Gastrocnemius medialis (tissue), 4 donors: ENCODE measurements at places on chromosomes 2 and 18. TPM values are rescaled to one million over a fixed set of nuclear protein-coding genes. Genes with fewer than 3 reads are reported as not detected.

GRCh38 chr18:44955825-44956224 is 275.1 kb downstream of the SETBP1 start:
- no peak for DNase-seq

DNA sequence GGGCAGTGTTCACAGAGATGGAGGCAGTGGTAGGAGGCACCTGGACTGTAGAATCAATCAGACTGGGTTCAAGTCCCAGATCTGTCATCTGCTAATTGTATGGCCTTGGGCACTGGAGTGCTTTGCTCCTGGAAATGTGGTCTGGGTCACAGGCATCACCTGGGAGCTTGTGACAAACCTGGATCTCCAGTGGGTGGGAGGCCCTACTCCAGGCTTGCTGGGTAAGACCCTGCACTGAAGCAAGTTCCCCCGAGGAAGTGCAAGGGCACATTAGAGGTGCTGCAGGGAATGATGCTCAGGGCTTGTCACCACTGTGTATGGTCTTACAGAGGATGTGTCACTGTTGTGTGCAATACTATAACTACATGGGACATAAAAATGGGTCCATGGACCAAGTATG is 220.5 kb upstream of the ID2 start:
- no peak for DNase-seq

GRCh38 chr2:88808083-88808482 is 116.6 kb downstream of the RPIA start:
- no peak for DNase-seq

DNA sequence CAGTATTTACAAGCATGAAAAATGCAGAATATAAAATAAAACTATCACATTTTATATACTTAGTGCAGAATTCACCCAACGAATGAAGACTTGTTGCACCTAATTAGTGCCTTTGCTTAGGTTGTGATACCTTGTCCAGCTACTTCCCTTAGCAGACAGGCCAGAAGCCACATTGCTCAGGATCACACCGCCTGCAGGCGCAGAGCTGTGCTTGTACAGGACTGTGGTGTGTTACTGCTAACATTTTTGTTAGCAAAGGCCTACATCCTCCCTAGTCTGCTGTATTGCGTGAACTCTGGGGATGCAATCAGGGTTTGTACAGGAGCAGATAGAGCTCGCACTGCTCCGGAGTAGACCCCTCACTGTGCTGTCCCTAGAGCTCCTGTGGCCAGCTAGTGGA is 336.9 kb downstream of the CBLN2 start:
- DNase-seq: no peak

- DNase-seq: no peak
These were observed 140.9 kb upstream of the MYCN start for GRCh38 chr2:15799432-15799827.

DNA sequence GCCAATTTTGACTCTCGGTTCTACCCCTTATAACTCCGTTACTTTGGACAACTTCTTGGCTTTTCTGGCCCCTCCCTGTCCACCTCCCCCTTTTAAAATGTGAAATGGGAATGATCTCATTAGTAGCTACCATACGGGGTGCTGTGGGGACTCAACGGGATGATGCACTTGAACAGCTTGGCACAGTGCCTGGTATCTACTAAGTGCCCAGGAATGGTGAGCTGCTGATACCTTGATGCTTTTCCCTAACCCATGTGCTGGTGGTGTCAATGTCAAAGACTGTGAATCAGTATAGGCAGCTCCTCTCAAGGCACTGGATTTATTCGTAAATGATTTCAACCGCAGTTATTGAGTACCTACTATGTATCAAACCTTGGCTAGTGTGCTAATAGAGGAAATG is 204.2 kb downstream of the LOXHD1 start:
- no peak for DNase-seq

DNA sequence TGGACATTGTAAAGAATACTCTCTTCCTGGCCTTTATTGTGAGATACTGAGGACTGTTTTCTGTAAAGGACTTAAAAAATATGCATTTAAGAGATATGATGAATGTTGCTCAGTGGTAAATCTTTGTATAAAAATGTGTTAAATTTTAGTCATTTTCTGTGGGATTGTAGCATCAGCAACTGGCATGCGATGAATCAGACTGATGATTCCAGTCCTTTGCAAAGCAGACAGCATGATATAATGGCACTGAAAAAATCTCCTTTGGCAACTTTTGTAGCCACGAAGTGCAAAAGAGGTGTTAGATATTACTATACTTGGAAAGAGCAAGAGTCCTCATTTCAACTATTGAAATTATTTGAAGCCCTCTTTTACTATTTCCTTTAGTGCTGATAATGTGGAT is 678.7 kb downstream of the PLCL1 start:
- DNase-seq: no peak

DNA sequence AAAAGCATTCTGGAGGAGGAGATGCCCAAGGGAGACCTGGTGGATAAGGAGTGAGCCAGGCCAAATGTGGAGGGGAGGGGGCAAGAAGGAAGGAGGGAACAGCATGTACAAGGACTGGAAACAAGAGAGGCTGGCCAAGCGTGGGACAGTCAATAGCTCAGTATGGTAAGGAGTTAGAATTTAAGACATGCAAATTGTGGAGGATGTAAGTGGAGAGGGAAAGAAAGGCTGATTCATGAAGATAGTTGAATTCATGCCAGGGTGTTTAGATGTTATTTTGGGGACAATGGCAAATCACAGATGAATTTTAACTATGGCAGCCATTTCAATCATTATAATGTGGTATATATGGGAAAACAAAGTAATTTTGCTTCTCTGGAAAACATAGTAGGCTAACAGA is 462.3 kb downstream of the MEIS1 start:
- DNase-seq: no peak

DNA sequence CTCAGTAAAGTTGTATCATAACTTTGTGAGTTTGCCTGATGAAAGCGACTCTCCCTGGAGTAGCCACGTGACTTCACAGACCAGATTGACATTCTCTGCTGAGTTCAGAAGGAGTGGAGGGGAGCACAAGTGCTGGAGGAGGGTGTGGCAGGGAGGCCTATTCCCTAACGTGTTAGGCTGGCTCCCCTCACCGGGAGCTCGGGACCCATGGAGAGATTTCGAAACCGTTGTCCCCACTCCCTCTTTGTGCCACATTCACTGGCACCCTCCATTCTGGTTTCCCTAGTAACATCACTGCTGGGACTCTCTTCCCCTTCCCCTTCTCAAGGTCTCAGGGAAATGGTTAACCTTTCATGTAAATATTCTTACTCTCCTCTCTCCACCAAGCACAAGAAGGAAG is 279.9 kb downstream of the ALPK2 start:
- DNase-seq: no peak

- no peak for DNase-seq
These were observed 61.4 kb upstream of the CCDC195 start for GRCh38 chr2:224777559-224777930.

DNA sequence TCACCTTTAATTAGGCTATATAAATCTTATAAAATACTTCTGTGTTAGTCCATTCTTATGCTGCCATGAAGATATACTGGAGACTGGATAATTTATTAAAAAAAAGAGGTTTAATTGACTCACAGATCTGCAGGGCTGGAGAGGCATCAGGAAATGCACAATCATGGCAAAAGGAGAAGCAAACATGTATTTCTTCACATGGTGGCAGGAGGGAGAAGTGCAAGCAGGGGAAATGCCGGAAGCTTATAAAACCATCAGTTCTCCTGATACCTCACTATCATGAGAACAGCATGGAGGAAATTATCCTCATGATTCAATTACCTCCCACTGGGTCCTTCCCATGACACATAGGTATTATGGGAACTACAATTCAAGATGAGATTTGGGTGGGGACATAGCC is 504.4 kb downstream of the RIT2 start:
- no peak for DNase-seq

DNA sequence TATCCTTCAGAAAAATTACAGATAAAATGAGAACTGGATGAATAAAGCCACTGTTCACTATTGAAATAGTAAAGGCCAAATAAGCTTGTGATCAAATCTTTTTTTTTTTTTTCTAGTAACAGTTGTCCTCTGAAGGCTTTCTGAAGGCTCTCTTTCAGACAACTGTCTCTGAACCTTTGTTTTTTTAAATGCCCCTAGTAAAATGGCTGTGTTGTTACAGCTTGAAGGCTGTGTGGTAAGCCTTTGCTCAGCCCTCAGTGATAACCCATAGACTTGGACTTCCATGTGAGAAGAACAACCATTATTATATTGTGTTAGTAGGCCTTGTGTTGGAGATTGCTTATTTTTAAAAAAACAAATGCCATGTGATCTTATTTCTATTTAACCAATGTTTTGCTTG is 17.6 kb downstream of the FMNL2 start:
- no peak for DNase-seq

DNA sequence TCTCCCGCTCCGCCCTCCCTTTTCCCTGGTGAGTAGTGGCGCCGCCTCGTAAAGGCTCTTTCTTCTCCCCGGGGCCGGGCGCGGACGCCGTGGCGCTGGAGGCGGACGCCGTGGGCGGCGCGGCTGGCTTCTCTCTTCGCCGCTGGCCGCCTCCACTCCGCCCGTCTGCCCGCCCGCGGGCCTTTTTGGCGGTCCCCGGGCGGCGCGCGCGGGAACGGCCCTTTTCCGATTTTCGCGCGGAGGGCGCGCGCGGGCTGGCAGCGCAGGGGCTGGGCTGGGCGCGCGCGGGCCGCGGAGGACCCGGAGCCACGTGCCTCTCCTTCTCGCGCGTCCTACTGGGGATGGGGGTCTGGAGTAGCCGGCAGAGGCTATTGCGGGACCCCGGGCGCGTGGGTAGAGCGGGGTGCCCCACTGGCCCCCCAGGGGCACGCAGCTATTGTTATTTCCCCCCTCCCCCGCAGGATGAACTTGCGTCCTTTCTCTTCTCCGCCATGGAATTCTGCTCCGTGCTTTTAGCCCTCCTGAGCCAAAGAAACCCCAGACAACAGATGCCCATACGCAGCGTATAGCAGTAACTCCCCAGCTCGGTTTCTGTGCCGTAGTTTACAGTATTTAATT is 472 bp downstream of the SLC20A1 start:
- no peak for DNase-seq

DNA sequence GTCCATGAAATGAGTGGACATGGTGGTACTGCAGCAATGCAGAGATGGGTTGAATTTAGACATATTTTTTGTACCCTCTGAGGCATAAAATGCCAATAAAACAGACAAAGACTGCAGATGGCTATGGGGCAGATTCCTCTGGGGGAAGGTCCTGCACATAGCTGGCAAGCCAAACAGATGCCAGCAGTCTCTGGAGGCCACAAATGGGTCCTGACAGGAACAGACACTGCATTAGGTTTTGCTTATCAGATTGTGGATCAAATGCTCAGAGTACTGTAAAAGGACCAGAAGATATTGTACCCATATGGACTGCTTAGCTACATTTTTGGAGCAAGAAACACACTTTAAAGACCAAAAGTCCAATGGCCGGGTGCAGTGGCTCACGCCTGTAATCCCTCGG is 40.9 kb upstream of the ORC2 start:
- DNase-seq: no peak

DNA sequence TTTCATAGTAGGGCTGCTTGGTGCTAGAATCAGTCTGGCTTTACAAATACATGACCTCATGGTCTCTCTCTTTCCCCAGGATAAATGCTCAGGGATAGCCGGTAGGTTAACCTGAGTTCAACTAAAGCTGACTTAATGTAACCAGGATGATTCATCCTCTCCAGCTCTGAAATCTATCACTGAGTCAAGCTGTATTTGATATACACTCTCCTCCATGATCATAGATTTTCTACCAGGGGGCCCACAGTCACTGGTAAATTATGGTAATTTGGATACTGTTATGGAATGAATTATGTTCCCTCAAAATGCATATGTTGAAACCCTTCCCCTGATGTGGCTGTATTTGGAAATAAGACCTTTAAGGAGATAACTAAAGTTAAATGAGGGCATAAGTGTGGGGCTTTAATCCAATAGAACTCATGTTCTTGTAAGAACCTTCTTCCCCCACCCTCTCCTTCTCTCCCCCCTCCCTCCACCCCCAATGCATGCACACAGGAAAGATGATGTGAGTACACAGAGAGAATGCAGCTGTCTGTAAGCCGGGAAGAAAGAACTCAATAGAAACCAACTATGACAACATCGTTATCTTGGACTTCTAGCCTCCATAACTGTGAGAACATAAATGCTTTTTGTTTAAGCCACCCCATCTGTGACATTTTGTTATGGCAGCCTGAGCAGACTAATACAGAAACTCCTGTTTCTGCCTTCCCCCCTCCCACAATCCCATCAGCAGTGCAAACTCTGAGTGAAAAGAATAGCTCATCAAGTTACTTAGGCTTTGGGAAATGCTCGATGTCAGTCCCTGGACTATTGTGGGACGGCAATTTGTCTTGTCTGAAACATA is 134.9 kb upstream of the KYNU start:
- DNase-seq: no peak

DNA sequence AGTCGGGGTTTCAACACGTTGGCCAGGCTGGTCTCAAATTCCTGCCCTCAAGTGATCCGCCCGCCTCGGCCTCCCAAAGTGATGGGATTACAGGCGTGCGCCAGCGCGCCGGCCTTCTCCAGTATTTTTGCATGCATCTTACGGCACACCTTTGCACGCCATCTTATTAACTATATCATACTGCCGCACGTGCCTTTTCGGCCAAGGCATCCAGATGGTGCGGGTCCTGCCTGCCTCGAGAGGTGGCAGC is 765 bp upstream of the ING5 start:
- no peak for DNase-seq

DNA sequence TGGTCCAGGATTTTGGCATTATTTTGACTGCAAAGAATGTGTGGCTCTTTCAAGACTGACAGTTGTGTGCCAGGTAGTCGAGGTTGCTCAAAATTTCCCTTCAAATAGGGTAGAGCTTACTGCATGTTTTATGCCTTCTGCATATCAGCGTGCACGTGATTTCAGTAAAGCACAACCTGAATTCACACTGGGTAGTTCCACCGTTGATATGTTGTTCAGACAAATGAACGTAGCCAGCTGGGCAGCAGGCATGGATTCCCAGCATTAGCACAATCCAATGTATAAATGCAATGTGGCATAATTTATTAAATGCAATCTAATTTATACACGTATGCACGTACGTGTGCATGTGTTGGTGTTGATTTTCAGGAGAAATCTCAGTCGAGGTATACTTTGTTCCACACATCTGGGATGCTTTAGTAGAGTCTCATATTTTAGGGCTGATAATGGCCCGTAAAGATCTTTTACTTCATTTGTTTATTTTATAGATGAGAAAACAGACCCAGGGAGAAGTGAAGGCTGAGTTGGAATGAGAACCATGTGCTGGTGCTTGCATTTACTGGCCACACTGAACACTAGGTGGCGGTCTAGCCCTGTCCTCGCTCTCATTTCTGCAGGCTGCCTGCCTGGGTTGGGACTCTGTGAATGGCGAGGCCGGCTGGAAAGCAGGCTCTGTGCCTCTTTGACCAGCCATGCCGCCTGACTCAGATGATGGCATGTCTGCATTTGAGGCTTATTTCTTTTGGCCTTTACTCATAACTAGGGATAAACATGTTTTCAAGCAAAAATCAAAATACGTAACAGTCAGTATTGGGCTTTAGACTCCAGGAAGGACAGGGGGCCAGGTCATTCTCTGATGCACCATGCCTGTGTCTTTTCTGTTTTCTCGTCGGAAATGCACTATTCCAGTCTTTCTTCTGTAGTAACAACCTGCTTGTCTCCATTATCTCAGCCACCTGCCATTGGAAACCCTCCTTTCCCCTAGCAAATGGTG is 120.4 kb downstream of the RNF144A start:
- no peak for DNase-seq

The KRTCAP3 gene
- total RNA-seq: not detected

The LRP2 gene
- total RNA-seq: not detected

The ANKRD62 gene
- not detected for total RNA-seq

The FAM210A gene
- total RNA-seq: 7.8 TPM
